ENCODE measurements at places on chromosomes 2 and 18.

GRCh38 chr2:65660340-65660739 lies 227.9 kb upstream of the SPRED2 start:
- DNase-seq, result no peak

DNA sequence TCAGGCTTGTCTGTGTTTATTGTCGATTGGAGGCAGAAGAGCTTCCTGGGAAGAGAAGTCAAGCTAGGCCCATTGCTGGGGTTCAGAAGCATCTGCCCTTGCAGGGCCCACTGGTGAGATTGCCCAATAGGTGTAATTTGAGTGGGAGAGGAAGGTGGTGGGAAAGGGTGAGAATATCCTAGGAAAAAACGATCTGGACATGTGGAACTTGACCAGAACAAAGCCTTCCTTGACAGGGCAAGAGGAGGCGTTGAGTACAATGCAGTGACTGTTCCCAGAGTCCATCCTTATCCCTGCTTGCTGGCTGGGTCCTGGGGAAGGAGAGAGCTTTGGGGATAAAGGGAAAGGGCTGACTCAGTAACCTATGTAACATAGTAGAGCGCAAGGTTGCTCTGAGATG lies 27.1 kb downstream of the NABP1 start:
- DNase-seq, result no peak

- no peak for DNase-seq
These were observed 43.4 kb downstream of the BCL2L11 start for GRCh38 chr2:111164078-111164477.

DNA sequence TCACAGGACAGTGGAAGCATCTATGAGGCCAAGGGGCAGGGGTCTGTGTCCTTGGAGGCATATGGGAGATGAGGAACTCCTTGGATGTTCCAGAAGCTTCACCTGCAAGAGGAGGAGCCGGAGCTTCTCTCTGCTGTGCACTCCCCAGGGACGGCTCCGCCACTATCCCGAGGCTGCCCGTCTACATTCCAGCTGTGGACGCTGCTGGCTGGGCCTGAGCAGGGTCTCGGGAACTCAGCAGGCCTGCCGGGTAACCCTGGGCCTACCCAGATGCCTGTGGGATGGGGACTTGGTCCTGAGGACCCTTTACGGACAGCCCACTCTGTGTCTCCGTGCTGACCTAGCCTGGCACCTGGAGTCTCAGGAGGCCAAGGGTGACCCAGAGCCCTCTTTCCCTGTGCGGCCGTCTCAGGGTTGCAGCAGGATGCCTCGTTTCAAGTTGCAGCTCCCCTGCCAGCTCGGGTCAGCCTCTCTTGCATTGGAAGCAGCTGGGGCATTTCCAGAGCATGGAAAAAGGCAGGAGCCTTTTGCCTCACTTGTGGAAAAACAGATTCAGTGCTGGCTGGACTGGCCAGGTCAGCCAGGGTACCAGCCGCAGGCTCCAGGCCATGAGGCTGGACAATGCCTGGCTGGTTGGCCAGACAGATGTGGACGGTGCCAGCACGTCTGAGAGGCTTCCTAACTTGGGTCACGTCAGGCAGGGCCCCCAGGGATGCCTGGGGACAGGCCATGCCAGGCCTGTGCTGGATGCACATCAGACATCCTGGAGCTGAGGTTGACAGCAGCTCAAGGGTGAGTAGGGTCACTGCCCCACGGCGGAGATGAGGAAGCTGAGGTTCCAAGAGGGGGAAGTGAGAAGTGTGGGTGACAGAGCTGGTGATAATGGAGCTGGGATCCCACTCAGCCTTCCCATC lies 41.5 kb downstream of the SCTR start:
- no peak for DNase-seq

DNA sequence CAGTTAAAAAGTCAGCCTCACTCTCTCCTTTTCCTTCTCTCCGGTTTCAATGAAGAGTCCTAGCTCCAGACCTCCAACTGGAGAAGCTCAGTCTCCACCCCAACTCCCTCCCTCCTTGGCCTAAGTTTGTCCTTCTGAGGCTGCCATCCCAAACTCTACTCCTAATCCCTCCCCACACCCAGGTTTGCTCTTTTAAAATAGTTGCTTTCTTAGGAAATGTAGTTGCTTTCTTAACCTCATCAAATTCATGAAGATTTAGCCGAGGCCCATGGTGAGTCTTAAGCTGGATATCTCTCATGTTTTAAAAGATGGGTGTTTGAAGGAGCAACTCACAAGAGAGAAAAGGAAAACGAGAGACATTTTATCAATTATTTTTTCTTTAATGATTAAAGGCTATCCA lies 937 bp upstream of the LANCL1 start:
- no peak for DNase-seq

- DNase-seq, result peak; percentile 55
These were observed 123.5 kb upstream of the LGALSL start for GRCh38 chr2:64330281-64331113.

DNA sequence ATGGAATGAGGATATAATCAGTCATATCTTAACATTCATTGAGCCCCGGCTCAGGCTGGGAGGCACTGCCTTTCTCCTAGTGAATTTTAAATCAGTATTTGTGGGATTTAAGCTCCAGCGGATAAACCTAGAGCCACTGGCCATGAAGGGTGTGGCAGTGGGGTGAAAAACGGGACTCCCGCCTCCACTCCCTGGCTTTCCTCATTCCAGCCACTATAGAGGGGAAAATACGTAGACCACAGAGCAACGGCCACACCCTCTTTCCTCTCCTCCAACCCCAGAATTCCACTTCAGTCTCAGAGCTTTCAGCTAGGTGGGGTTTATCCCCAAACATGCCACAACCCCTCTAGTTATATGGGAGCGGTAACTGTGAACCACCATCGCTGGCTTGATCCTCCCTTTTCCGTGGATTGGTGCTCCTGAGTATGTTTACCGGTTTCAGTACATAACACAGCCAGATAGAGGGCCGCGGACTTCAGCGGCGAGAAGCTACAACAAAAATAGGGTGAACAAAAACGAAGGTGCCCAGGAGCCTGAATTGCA lies 70.6 kb upstream of the ITGB6 start:
- DNase-seq, result no peak

DNA sequence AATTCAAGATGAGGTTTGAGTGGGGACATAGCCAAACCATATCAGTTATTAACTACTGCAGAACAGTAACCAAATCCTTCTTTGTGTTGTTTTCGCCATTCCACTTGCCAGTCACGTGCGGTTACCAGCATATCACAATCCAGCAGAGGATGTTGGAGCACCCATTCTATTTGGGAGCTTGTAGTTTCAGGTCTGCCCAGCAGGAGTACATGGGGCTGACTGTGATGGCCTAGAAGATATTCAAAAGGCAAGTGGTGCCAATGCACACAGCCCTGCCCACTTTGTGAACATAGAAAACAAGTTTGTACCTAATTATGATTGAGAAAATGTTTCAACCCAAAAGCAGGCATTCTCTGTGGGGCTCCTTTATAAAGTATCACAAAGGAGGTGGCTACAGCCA lies 57.0 kb downstream of the ZNF519 start:
- no peak for DNase-seq

GRCh38 chr2:53202063-53202462 lies 565.5 kb upstream of the CHAC2 start:
- DNase-seq, result no peak

- DNase-seq, result no peak
These were observed 12.2 kb upstream of the PUM2 start for GRCh38 chr2:20362701-20363435.

All from activated T-helper 1 cell treated with anti-CD3 and anti-CD28 coated beads, Interleukin-2, amount 50 U/mL, for 16 hours (primary cell).